ENCODE measurements at places on chromosomes 12 and 14.
A peak's percentile ranks its signal among the peaks of the same experiment; 100 is the strongest.

GRCh38 chr14:75121552-75121951 lies 5.3 kb downstream of the NEK9 start:
- no peak for DNase-seq

DNA sequence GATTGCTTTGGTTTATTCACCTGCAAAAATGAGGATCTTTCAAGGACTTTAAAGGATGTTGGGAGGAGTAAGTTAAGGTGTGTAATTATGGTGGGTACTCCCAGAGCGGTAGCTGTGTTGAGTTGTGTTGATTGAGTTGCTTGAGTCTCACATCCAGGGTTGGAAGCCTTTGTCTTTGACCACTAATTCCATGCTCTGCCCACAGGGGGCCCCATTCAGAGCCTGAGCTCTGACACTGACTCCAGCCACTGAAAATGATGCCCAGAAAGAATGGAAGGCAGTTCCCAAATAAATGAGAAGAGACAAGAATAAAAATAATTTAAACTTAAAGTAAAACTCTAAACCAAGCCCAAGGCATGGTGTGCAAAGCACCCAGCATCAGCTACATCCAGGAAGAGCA lies 237.4 kb upstream of the PWP1 start:
- no peak for DNase-seq

GRCh38 chr12:102781117-102781516 lies 135.9 kb downstream of the PAH start:
- no peak for DNase-seq

DNA sequence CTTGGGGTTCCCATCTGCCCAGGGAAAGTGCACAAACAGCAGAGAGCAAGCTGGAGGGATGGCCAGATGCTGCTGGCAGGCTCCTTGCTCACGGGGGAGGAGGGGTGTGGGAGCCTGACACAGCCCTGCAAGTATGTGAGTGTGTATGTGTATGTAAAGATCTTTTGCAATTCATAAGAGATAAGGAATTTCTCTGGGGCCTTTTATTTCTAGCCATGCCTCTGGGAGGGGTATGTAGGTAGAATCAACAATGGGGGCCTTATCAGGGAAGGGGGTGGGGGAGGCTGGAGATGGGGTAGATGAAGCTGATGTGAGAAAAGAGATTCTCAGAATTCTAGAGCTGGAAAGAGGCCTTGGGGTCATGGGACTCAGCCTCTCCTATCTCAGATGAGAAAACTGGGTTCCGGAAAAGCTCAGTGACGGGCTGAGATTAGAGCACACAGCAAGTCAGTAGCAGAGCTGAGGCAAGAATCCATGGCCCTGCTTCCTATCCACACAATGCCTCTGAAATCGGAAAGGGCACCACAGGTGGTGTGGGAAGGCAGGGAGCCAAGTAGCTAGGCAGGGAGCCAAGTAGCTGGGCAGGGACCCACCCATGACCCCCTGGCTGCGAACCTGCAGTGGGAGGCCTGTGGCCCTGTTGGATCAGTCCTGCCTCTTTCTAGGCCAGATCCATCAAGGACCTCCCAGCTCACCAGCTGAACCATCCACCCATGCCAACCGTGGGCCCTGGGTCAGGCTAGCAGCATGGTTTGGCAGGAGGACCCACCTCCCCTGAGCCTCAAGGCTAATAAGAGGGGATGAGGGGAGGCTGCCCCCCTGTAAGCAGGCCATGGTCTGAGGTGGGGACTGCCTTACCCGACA lies 54.7 kb downstream of the PLEKHG3 start:
- DNase-seq = peak; percentile 39

DNA sequence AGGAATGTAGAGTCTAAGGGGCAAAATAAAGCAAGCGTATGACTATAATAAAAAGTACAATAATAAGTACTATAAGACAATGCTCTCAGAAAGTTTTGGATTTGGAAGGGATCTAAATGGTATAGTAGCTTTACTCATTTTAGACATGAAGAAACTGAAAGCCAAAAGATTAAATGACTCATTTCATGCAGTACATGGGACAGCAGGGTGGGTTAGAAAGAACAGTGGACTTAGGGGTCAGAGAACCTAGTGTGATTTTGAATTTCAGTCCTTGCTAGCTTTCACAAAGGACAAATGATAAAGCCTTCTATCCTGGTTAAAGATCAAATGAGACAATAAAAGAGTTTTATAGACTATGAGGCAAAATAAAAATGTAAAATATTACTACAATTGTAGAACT lies 6.8 kb upstream of the LEMD3 start:
- DNase-seq = no peak

GRCh38 chr14:74563233-74563585 lies 48.8 kb downstream of the LTBP2 start:
- DNase-seq = no peak

GRCh38 chr12:116698116-116698515 lies 39.8 kb downstream of the SPRING1 start:
- no peak for DNase-seq

GRCh38 chr12:26631846-26632245 lies 201.1 kb downstream of the ITPR2 start:
- no peak for DNase-seq

DNA sequence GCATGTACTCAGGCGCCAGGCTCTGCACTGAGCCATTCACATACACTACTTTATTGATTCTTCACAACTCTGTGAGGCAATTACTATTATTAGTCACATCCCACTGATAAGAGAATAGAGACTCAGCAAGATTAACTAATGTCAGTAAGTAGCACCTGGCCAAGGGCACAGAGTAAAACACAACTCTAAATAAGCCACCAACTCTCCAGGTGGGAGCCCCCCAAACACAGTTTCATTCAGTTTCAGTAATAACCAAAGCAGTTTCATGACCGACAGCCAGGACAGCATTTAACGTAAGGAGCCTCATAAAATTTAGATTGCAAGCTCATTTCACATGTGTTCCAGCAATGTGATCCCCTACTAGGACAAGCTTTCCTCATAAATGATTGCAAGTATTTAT lies 323.1 kb upstream of the CCDC196 start:
- no peak for DNase-seq

DNA sequence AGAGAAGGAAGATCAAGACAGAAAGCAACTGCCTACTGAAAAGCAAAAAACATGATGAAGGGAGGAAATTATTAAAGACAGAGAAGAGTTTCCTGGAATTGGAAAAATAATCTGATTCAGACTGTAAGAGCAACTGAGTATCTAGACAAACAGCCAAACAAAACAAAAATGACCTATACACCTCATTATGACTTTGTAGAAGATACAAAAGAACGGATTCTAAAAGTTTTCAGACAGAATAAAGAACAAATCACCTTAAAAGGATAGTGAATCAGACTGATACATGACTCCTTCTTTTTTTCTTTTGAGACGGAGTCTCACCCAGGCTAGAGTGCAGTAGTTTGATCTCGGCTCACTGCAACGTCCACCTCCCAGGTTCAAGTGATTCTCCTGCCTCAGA lies 10.4 kb downstream of the OSBPL8 start:
- no peak for DNase-seq

DNA sequence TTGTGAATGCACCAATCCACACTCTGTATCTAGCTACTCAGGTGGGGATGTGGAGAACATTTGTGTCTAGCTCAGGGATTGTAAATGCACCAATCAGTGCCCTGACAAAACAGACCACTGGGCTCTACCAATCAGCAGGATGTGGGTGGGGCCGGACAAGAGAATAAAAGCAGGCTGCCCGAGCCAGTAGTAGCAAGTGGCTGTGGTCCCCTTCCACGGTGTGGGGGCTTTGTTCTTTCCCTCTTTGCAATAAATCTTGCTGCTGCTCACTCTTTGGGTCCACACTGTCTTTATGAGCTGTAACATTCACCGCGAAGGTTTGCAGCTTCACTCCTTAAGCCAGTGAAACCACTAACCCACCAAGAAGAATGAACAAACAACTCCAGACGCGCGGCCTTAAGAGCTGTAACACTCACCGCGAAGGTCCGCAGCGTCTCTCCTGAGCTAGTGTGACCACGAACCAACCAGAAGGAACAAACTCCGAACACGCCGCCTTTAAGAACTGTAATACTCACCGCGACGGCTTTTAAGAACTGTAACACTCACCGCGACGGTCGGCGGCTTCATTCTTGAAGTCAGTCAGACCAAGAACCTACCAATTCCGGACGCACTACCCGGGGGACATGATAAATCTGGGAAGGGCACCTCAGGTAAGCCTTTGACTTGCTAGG lies 4.6 kb upstream of the LDHB start:
- no peak for DNase-seq

DNA sequence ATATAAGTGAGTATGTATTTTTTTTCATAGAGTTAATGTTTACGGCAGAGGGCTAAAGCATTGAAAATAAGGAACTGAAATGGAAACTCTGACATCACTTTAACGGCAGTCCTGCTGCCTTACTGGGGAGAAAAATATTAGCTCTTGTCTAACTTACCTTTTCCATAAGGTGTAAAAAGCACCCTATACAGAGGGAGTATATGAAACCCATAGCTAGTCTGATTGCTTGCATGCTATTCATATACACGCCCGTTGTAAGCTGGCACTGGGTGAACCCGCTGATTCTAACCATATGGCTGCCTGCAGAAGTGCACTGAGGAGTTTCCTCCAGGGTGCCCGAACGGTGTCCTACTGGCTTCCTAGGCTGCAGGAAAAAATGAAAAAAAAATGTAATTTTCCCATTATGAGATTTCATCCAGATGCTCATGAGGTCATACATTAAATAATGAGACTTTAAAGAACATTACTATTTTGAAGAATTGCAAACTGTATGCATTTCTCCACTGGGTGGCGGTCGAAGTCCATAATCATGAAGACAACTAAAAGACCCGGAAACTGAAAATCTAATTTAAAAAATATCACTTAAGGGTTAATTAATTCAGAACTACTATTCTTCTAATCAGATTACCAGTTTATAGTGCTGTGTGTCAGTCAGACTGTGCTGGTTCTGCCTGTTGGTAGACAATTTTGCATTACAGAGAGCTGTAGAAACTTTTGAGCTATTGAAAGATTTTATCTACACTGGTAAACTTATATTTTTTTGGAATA lies 144.7 kb downstream of the ALX1 start:
- no peak for DNase-seq

GRCh38 chr12:111767362-111768158 lies 827 bp downstream of the ALDH2 start:
- DNase-seq = no peak

DNA sequence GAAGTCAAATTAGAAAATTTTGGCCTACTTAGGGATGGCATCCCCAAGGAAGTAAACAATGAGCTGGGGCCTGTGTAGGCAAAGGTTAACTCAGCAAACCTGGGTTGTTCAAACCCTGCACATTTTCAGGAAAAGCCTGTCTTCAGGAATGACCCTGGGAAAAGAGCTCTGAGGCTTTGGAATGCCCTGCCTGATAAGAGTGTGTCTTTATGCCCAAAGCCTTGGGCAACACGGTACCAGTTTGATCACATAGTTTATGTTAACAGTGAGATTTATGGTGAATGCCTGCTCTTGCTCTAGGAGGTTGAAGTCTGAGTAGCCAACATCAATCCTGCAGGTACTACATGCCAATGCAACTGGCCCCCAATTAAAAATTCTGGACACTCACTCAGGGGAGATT lies 28.2 kb upstream of the STAB2 start:
- no peak for DNase-seq

GRCh38 chr12:38385486-38385885 lies 68.9 kb downstream of the ALG10B start:
- no peak for DNase-seq

DNA sequence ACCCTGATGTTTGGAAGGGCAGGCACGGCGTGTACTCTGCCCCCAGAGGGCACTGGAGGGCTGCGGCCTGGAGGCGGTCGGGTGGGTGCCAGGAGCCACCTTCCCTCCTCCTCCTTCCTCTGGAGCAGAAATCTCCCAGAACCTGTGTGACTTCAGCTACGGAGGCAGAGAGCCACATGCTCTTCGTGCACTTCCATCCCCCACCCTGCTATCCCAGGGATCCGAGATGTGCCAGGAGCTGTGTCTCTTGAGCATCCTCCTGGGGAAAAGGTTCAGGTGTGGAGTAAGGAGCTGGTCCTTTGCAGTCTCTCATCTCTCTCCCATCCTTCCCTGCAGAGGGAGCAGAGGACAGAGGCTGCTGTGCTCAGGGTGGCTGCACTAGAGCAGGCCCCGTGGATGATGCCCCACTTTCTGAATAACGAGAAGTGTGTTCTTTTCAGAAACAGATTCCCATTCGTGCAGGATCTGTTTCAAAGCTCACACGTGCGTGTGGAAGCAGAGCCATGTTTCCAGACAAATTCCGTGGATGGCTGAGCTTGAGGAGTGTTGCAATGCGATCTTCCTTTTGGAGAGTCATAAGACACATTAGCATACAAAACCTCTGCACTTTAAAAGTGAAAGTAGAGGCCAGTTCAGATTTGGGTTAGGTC lies 162.9 kb downstream of the ADGRD1 start:
- DNase-seq = peak; percentile 26

DNA sequence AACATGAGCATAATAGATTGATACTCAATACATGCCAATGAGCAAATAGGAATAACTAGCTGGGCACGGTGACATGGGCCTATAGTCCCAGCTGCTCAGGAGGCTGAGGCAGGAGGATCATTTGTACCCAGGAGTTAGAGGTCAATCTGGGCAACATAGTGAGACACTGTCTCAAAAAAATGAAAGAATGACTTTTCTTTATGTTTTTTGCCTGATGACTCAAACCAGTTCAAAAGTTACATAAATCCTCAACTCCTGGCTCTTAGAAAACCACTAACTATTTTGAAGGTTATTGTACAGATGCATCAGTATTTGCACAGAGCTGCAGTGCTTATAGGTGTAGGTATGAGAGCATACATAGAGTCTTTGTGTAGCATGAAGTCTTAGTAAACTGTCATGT lies 219.2 kb upstream of the RGS6 start:
- DNase-seq = no peak

- no peak for DNase-seq
Measured at GRCh38 chr14:100158566-100159093, 815 bp downstream of the DEGS2 start.

DNA sequence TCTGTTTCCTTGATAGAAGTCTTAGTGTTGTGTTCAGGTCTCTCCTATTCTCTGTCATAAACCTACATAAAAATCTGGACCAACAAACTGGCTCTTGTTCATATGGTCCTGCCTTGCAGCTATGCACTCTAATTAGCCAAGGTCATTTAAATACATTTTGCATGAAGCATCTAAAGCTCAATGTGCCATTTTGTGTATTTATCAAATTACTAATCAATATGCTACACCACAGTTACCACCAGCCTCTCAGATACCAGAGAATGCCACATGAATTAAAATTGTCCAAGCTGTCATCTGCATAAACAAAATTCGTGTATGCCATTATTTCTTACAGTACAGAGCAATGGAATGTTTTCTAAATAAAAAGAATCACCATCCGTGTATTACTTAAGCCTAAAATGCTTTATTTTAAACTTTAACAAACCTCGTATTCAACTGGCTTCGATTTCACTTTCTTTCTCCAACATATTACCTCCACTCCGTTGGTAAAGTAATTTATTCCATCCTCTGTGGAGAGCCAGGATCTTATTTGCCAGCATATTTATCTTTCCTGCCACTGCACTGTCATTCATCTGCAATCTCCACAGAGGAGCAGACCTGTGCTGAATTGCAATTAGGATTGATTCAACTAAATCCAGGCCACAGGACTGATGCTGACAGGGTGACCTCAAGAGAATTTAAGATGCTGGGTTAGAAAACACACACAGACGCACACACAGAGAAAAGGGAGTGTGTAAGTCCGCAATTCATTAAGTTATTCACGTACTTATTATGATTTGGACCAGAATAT lies 284.1 kb upstream of the FOXG1 start:
- no peak for DNase-seq

GRCh38 chr14:104296388-104297312 lies 158.3 kb downstream of the KIF26A start:
- DNase-seq = peak; percentile 81

- DNase-seq = no peak
Measured at GRCh38 chr14:90576981-90577660, 180.3 kb downstream of the CALM1 start.

Measured in SJCRH30 (cell line).